ENCODE measurements at places on chromosomes 3 and 15. TPM values are rescaled to one million over a fixed set of nuclear protein-coding genes. Genes with fewer than 3 reads are reported as not detected.

Gene GASK1A
- total RNA-seq = 10.3 TPM

Gene AP3B2
- total RNA-seq = 0.97 TPM

Gene TLR9
- total RNA-seq = not detected

Gene ROPN1
- total RNA-seq = not detected

Gene KIF7
- 15.7 TPM for total RNA-seq

Gene GOLGA8K
- total RNA-seq = not detected

Gene SLC24A5
- total RNA-seq = not detected

Gene CCRL2
- not detected for total RNA-seq

Gene CFAP100
- total RNA-seq = 0.12 TPM

Gene CMTM7
- total RNA-seq = 11.4 TPM

Gene UROC1
- not detected for total RNA-seq

Gene CHRNB4
- total RNA-seq = 0.24 TPM

Gene PDIA3
- 198 TPM for total RNA-seq

Gene CDC25A
- total RNA-seq = 51.8 TPM

Gene MAN2C1
- total RNA-seq = 76.8 TPM

Gene LIPC
- not detected for total RNA-seq

Gene MEF2A
- 32.1 TPM for total RNA-seq

Gene RUBCN
- total RNA-seq = 22.1 TPM

Gene MEX3B
- total RNA-seq = 29.5 TPM

Gene SST
- not detected for total RNA-seq

Gene SERPINI2
- total RNA-seq = not detected

Gene UBAP1L
- 0.39 TPM for total RNA-seq

Gene C3orf62
- total RNA-seq = 3.4 TPM

Gene SLC2A2
- total RNA-seq = not detected

Gene LRTM1
- not detected for total RNA-seq

Gene CLDN18
- total RNA-seq = not detected

Gene ADGRG7
- total RNA-seq = not detected

Gene CCR4
- total RNA-seq = not detected

Gene GHSR
- not detected for total RNA-seq

Gene CPLX3
- not detected for total RNA-seq

Gene CCR1
- total RNA-seq = not detected

Gene GRAMD1C
- 10.7 TPM for total RNA-seq

Gene ALPK3
- 9.5 TPM for total RNA-seq

Gene PSTPIP1
- total RNA-seq = 0.77 TPM

Gene GCSAM
- not detected for total RNA-seq

Gene SAMD7
- total RNA-seq = not detected

Gene ZMAT3
- total RNA-seq = 8.6 TPM

Gene PPP1R14D
- not detected for total RNA-seq

Gene TCAIM
- 22.0 TPM for total RNA-seq

Gene RARB
- total RNA-seq = 1.4 TPM

Gene ARNT2
- 20.1 TPM for total RNA-seq

Gene ACP3
- total RNA-seq = not detected

Measured in neural progenitor cell (in vitro differentiated cells).